Stimulated activated CD8-positive, alpha-beta memory T cell treated with anti-CD3 and anti-CD28 coated beads, Interleukin-7, amount 100 ng/mL, for 24 hours (primary cell): ENCODE measurements at places on chromosomes 7 and 10.

DNA sequence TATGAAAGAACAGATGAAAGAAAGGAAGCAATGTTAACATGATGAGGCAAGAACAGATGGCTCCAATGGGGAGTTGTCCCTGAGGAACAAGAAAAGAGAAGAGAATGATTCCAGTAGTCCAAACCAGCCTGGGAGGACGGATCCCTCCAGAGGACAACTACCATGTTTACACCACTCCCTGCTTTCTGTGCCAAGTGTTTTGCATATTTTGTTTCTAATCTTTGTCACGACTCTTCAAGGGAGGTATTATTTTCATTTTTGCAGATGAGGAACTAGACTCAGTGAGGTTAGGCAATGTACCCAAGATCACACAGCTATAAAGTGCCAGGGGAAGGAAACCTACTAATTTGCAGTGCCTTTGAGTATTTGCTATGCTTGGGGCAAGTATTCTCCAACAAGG, 116.2 kb downstream of the PARP12 start:
- DNase-seq, result no peak

GRCh38 chr7:89357121-89357520, 561.6 kb upstream of the TEX47 start:
- DNase-seq, result no peak

GRCh38 chr10:116254422-116255155, 18.4 kb downstream of the GFRA1 start:
- no peak for DNase-seq

- DNase-seq, result no peak
Observed at GRCh38 chr10:76738991-76739390, 898.6 kb downstream of the KCNMA1 start.

- DNase-seq, result no peak
Observed at GRCh38 chr7:1721047-1721690, 51.1 kb downstream of the ELFN1 start.

DNA sequence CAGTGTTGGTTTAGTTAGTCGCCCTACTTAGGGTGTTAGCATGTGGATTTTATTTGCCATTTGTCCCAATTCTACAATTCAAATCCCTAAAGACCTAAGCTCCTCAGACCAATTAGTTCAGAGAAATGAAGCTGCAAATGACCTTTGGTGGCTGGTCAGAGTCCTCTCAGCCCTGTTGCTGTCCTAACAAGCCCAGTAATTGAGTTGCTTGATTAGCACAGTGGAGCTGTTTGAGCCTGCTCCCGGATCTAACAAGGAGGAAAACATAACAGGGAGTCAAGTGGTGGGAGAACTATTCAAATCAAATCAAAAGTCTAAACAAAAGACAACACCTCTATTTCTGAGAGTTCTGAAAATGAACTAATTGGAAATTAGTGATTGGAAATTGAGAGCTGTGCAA, 22.1 kb downstream of the ZDHHC6 start:
- DNase-seq, result no peak

DNA sequence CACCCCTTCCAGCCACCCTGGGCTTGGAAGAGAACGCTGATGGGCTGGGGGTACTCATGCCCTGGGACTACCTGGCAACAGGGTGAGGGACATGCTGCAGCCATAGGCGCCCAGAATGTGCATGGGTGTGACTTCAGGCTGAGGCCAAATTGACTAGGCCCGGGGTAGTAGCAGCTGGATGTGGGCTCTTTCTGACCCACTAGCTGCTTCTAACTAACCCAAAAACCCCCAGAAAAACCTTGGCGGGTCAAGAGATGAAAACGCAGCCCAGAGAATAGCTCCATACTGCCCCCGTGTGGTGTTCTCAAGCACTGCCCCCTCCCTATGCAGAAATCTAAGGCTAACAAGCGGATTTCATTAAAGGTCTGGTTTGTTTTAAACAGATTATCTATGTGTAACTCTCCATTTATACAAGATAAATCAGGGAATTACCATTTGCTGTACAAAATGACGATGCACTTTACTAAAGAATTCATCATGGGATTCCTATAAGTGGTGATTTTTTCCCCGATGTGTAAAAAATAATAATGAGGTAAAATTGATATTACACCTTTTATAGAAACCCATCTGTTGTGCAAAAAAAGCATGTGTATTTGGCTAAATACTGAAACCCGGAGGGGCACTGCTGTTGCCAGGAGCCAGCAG, 4.2 kb downstream of the SMARCD3 start:
- no peak for DNase-seq

DNA sequence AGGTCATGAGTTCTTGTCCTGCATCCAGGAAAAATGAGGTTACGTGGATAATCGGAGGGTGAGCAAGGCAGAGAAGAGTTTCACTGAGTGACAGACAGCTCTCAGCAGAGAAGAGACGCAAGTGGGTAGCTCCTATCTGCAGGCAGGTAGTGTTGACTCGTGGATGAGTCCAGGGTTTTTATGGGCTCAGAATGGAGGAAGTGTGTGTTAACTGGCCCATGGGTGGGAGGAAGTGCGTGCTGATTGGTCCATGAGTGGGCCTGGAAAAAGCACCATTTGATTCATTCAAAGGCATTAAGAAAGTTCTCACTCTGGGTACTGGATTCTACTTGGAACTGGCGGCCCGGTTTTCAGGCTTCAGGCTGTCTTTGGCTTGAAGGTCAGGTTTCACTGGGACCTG, 4.8 kb upstream of the DMTF1 start:
- no peak for DNase-seq

- DNase-seq, result no peak
Observed at GRCh38 chr7:11591943-11592342, 240.1 kb downstream of the THSD7A start.

- DNase-seq, result no peak
Observed at GRCh38 chr7:69843653-69844052, 245.4 kb downstream of the AUTS2 start.

- DNase-seq, result no peak
Observed at GRCh38 chr10:22681783-22682183, 32.6 kb downstream of the PIP4K2A start.

- DNase-seq, result no peak
Observed at GRCh38 chr10:110150046-110150445, 57.4 kb upstream of the MXI1 start.

- DNase-seq, result no peak
Observed at GRCh38 chr7:2955269-2955668, 88.4 kb downstream of the CARD11 start.

- no peak for DNase-seq
Observed at GRCh38 chr7:139990142-139990535, 72.6 kb downstream of the PARP12 start.

- no peak for DNase-seq
Observed at GRCh38 chr7:151025924-151026671, 1.8 kb upstream of the ATG9B start.

- DNase-seq, result no peak
Observed at GRCh38 chr10:77226853-77227565, 410.6 kb downstream of the KCNMA1 start.

DNA sequence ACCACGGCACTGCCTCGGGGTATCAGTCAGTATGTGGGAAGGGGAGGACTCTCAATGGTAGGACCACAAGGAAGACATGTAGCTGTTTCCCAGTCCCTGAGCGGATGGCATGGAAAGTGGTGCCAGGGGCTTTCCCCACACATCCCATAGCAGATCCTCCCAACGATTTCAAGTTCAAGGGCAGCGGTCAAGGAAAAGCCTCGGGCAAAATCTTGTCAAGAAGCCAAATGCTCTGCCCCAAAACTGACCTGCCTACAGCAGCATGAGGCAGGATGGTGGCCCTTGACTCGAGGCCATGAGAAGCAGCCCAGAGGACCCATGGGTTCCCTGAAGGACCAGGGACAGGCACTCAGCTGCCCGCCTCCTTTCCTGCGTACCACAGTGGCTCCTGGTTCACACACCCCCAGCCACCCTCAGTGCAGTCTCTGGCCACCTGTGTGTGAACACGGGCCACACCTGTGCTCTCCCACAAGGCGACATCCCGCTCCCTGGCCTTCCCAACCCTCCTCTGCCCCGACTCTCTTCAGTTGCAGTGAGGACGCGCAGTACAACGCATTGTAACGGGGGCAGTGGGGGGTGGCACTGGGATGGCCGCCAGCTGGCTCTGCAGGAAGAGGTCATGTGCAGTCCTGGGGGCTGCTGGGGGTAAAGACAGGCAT, 43.6 kb downstream of the CTBP2 start:
- no peak for DNase-seq

- no peak for DNase-seq
Observed at GRCh38 chr7:142563470-142563869, 185.8 kb upstream of the PRSS1 start.

DNA sequence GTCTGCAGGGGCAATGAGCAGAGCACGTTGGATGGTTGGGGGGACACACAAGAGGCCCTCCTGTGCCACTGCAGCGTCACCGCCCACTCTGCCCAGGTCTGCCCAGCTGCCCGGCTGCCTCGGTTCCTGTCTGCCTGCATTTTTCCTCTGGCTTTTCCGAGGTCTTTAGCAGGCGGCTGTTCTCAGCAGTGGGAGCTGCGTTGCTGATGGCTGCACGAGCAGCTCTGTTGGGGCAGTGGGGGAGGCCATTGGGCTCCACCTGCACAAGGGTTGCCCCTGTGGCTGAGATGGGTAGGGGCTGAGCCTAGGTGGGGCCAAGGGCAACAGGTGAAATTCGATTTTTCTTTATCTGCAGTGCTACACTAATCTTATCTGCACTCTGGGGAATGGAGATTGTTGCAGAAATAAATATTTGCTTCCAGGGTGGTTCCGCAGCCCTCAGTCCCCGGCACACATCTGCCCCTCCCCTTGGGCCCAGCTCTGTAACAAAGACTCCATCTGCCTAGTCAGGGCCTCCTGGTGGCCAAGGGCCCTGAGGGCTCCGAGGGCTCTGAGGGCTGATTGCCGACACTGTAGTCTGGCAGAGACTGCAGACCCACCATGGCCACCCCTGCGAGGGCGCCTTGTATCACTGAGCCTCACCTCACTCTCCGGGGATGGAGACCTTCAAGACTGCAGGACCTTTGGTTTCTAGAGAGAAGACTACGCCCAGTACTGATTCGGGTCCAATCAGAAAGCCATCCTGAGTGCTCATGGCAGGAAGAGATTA, 141.7 kb upstream of the SHH start:
- no peak for DNase-seq

DNA sequence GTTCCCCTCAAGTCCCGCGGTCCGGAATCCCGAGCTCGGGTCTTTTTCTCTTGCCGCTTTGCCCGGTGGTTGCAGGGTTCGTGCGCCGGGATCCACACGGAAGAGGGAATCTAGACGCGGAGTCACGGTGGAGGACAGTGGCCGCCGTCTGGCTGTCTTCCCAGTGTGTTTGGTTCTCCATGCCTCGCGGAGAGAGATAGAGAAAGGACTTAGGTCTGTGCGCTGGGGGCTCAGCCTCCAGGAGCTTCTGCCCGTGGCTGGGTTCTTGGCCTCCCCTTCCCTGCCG, 1.6 kb downstream of the FFAR4 start:
- DNase-seq, result no peak

DNA sequence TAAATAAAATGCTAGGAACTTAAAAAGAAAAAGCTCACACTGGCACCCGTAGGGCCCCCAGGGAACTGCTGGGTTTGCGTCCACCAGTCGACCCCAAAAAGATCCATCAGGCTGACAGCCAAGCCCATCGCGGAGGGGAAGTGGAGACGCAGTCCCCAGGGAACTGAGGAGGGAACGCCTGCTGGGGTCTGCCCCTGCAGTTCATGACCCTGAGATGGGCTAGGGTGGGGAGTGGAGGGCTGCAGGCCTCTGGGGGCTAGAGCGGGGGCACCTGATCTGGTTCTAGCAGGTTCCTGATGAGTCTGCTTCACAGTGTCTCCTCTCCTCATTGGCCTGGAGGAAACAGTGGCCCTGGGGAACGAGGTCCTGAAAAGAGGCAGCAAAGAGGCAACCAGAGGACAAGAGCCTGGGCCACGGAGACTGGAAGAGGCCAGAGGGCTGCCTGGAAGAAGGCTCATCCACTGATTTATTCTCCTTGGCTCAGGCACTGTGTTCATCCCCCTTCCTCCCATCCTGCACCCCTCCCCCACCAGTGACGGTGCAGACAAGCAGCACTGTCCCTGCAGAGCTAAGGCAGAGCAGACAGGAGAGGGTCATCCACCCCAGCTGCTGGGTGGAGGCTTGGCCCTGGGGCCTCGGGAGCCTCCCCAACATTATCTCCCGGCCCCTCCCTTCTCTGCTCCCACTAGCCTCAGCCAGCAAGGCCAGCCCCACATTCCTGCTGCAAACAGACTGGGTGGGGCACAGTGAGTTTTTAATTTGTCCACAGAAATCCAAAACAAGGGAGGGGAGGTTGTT, 24.7 kb upstream of the HSPA12A start:
- no peak for DNase-seq

- no peak for DNase-seq
Observed at GRCh38 chr10:132113206-132113605, 47.5 kb downstream of the JAKMIP3 start.

DNA sequence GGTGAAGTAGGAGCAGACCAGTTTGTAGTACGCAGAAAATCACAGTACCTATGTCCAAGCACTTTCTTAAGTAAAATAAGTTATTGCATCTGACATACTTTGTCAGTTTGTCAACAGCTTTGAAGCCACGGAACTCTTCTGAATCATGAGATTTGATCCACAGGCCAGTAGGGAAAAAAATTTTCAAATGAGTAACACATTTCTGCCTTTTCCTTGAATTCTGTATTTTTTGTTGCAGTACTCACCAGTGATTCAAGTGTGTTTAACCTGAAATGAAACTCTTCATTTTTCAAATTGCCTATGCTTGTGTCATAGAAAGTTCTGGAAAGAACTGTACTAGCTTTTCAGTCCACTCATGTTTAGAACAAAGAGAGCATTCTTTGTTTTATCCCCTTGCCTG, 337.7 kb downstream of the GATA3 start:
- no peak for DNase-seq

DNA sequence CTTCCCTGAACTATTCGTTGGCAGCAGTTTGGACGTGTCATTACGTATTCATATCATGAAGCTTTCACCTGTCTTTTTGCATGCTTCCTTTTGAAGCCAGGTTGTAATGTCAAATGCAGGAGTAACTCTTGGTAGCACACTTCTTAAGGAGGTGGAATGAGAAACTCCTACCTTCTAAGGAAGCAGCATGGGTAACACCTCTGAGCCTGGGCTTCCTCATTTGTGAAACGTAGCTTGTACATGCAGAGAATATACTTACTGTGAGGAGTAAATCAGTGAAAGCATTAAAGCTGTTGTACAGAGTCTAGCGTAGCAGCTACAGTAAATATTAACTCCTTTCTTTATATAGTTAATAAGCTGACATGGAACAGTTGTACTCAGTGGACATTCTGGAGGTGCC, 21.1 kb downstream of the CUL1 start:
- DNase-seq, result no peak

DNA sequence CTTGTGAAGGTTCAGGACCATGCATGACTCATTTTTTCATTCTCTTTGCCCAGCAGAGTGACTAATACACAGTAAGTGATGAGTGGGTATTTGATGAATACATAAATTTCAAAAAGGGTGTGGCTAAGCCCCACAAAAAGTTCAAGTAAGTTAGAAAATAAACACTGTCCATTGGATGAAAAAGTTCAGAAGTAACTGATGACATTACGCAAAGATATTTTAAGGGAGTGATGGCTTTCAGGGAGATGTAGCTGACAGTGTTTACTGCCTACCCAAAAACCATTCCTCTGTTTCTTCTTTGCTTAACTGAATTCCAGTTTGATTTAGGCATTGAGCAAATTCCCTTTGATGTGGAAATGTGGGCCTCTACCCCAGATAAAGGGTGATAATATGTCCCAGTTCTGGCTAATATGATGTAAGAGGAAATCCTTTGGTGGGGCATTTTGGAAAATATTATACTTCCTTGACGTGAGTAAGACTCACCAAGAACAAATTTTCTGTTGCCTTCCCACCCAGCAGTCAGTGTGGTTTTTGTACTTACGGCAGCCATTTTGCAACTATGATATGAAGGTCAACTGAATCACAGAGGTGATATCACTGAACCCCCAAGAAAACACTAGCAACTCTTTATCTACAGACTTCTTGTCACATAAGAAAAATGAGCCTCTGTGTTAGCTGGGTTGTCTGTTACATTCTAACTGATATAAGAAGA, 29.0 kb upstream of the EBLN1 start:
- DNase-seq, result no peak
